ENCODE measurements at places on chromosomes 6 and 20.

- DNase-seq = no peak
Observed at GRCh38 chr6:111265842-111266241, 178.5 kb downstream of the SLC16A10 start.

GRCh38 chr6:155492061-155492735, 36.6 kb upstream of the NOX3 start:
- DNase-seq = no peak

- DNase-seq = no peak
Observed at GRCh38 chr6:77123527-77123926, 339.8 kb downstream of the HTR1B start.

GRCh38 chr6:167825332-167826229, 1.1 kb upstream of the AFDN start:
- DNase-seq = no peak

- peak; percentile 42 for DNase-seq
Observed at GRCh38 chr6:121856296-121856695, 420.9 kb downstream of the GJA1 start.

DNA sequence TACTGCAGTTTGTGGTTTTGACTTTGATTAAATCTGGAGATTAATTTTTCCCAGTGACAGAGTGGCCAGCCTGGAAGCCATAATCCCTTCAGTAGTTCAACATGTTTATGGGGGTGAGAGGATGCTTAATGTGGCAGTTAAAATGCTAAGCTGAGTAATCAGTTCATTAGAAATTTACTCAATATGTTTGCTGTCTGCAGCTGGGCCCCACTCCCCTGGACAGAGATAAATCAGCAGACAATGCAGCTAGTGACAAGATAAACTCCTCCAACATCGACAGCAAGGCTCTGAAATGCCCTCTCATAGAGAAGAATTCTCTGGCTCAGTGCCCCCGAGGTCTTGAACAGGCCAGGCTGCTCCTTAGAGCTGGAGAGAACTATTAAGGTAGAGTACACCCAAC, 101.9 kb downstream of the LRFN2 start:
- no peak for DNase-seq

DNA sequence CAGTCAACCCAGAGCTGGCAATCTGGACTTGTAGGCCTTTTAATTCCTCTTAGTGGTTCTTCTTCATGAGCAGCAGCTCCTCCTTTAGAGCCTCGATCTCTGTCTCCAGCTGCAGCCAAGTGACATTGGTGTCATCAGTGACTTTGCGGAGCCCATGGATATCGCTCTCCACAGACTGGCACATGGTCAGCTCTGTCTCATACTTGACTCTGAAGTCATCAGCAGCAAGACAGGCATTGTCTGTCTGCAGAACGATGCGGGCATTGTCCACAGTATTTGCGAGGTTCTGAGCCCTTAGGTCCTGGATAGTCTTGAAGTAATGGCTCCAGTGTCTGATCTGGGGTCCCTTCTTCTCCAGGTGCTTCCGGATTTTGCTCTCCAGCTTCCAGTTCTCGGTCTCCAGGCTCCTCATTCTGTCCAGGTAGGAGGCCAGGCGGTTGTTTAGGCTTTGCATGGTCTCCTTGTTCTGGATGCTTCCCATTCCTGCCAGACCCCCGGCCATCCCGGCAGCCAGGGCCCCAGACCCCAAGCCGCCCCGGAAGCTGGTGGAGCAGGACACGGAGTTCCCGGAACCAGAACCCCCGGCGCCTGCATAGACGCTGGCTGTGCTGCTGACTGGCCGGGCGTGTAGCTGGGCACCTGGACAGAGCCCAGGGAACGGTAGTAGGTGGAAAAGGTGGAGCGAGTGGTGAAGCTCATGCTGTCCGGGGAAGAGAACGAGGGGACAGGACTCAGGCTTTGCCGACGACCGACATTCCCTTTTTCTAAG, 15.1 kb downstream of the RFPL4B start:
- no peak for DNase-seq

GRCh38 chr6:157534977-157535339, 154.0 kb downstream of the ZDHHC14 start:
- DNase-seq = no peak

DNA sequence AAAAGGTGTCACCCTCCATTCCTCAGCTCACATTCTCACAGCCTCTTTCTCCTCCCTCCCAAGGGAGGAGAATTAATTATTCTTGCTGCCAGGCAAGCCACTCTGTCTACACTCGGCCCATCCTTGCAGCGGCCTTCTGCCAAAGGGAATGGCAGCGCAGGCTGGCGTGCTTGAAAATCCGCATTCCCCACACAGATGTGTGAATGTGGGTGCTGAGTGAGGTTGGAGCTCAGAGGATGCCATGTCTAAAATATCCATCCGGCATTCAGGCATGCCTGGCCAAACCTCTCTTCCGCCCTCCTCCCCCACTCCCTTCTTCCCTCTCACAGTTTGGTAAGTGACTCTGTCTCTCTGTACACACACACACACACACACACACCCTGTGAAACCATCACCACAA, 27.7 kb downstream of the PNPLA1 start:
- no peak for DNase-seq

- no peak for DNase-seq
Observed at GRCh38 chr20:62985444-62985778, 21.4 kb downstream of the BHLHE23 start.

DNA sequence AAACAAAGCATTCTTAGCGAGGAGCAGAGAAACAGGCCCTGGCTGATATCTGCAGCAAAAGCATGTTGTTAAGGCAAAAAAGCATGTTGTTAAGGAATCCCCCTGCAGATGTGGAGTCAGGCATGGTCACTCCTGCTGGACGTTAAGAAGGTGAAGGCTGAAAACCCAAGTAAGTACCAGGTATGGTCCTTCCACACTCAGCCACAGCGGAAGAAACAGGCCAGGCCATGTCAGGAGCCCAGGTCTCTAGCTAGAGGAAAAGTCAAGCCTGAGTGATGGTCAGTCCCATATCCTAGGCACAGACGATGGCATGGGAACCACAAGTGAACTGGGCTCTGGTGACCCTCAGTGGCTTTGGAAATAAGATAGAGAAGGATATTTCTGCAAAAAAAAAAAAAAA, 32.5 kb upstream of the MAS1L start:
- DNase-seq = no peak

DNA sequence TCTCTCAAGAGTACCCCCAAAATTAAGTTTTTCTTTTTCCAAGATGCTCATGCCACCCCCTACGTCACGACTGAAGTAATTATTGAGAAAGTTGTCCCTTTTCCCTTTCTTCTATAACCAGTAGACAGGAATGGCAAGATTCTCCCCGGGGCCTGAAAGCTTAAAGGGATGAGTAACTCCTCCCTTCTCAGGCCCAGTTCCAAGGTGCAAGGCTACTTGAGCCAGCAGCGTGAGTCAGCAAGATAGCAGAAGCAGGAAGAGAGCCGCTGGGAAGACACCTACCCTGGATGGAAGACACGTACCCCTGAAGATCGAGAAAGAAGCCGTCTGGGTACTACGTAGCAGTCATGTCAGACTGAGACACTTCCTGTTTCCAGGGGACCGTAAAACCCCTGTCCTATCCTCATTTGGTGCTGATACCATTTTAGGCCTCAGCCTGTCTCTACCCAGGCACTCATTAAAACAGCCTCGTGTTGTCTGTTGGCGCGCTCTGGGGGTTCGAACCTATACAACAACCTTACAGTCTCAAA, 241.0 kb downstream of the ADGRG6 start:
- DNase-seq = peak; percentile 53

DNA sequence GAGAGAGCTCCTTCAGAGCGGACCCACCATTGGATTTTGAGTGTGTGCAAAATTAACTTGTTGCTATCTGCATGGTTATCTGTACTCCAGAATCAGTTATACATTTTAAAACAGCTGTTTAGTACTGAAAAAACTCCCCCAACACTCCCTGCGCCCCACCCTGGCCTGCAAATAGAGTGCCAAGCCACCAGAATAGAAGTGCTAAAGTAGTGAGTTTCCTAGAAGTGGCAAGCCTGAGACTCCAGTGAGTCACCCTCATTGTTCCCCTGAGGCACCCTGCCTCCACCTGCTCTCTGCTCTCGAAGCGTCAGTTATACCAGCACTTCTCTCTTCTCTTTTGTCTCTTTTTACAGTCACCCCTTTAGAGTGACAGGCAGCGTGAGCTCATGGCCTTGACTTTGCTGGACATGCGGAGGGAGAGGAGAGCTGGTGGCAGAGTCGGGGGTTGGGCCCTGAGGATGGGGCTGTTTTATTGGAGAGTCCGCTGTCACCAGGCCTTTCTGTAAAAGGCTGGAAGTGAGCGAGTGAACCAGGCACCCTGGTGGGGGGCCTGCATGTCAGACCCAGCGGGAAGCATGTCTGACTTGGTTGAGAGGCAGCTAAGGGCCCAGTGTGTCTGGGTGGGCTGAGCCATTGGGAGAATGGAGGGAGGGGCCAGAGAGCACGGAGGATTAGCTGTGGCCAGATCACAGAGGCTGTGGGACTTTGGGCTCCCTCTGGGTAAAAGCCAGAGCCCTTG, 10.4 kb downstream of the IGF2R start:
- DNase-seq = no peak

DNA sequence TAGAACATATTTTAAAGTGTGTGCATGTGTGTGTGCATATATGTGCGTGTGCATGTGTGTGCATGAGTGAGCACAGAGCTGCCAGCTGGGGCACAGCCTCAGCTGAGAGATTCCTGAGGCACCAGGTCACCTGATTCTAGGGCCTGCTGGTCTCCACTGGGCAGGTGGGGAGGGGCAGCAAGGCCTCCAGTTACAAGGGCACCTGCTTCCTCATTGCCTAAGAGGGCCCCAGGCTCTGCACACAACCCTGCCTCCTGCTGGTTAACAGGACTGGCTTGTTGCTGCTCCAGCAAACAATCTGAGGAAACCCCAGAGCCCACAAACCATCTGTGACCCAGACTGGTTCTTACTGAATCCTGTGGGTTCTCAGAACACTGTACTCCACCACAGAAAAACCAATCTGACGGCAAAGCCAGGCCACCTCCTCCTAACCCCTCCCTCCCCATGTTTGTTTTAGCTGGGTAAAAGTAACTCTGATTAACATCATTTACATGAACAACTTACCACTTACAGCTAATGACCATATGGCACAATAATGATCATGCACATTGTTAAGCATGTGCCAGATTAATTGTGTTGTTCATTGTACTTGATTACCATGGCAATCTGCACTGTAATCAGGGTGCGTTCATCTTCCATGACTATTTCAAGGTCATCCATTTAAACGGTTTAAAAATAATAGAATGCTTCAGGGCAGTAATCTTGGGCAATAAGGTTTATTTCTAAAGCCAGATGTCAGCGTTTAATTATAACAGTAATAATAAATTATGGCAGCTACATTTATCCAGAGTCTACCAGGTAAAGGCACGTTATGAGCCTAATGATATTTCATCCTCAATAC, 23.1 kb upstream of the UBE2J1 start:
- no peak for DNase-seq

GRCh38 chr6:147219463-147219862, 15.2 kb downstream of the STXBP5 start:
- no peak for DNase-seq

DNA sequence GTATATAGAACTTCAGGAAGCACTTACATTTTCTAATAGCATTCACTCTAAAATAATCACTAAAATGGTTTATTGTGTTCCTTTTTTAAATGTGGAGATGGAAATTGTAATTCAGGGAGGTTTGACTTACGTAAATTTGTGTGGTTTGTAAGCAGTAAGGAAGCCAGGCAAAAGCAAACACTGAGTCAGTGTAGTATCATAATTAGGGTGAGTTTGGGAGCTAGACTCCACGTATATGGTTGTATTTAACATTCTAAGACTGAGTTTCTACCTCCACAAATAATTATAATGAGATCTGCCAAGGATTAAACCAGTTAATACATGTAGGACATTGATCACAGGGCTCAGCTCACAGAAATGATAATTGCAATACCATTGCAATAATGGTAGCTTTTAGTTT, 425.5 kb downstream of the CBLN4 start:
- DNase-seq = no peak

- DNase-seq = no peak
Observed at GRCh38 chr6:132512342-132512637, 626 bp downstream of the STX7 start.

DNA sequence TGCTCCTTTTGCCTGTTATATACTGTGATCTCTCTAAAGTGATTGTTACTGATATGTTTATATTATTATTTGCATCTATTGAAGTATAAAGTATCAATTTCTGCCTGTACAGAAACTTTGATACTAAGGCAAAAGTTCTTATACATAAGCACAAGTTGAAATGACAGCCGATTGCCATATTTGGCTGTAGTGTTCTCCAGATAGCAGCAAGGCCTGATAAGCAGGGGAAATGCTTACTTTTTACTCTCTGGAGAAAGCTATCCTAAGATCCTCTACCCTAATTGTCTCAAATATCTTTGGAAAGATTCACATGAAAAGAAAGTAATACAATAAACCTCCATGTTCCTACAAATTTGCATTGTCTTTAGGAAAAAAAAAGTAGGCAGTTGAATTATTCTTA, 31.4 kb downstream of the SENP6 start:
- DNase-seq = no peak

- no peak for DNase-seq
Observed at GRCh38 chr6:80287607-80288006, 181.1 kb downstream of the BCKDHB start.

GRCh38 chr20:54643761-54644160, 168.4 kb downstream of the DOK5 start:
- DNase-seq = peak; percentile 72

- DNase-seq = no peak
Observed at GRCh38 chr6:15876406-15876805, 213.6 kb upstream of the DTNBP1 start.

- peak; percentile 55 for DNase-seq
Observed at GRCh38 chr6:13395272-13396237, 67.2 kb upstream of the TBC1D7 start.

DNA sequence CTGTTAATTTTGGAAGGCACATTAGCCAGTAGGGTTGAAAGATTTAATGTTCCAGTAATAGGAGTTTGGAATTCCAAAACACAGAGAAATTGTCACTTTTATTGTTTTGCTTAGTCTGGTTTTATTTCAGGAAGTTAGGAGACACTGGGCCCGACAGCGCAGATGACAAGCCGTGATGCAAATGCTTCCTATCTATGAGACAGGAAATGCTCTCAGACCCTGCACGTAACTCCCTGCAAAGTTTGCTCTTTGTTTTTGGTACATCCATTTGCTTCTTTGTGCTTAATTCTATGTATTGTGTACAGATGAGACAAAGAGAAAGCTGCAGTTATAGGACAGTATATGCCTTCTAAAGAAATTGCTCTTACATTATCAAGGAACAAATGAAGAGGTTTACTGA, 201.6 kb upstream of the SGK1 start:
- DNase-seq = no peak

DNA sequence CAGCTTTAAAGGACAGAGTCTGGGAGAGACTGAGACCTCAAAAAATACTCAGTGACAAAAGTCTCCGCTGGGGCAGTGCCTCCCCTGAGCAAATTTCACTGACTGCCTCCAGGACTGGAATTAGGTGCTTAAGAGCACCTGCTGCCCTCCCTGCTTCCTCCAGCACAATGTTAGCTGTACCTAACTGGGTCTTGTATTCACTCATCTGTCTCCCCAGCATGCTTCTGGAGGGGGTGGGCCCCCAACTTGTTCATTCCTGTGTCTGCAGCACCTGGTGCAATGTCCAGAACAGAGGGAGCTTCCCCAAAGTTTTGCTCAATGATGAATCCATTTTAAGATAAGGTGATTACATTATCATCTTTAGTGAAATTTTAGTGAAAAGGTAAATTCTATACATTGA, 650.7 kb downstream of the KIF16B start:
- no peak for DNase-seq

GRCh38 chr6:111759836-111760785, 113.1 kb downstream of the FYN start:
- DNase-seq = peak; percentile 71

- no peak for DNase-seq
Observed at GRCh38 chr6:23713211-23713610, 412.8 kb upstream of the NRSN1 start.

GRCh38 chr6:146874278-146875018, 275.7 kb downstream of the ADGB start:
- no peak for DNase-seq

Data from fibroblast of the conjunctiva (primary cell).